Stimulated activated CD4-positive, alpha-beta T cell treated with anti-CD3 and anti-CD28 coated beads, Interleukin-15, amount 100 ng/mL, for 1 hour (primary cell): ENCODE measurements at places on chromosomes 13 and 19.
A peak's percentile ranks its signal among the peaks of the same experiment; 100 is the strongest.

DNA sequence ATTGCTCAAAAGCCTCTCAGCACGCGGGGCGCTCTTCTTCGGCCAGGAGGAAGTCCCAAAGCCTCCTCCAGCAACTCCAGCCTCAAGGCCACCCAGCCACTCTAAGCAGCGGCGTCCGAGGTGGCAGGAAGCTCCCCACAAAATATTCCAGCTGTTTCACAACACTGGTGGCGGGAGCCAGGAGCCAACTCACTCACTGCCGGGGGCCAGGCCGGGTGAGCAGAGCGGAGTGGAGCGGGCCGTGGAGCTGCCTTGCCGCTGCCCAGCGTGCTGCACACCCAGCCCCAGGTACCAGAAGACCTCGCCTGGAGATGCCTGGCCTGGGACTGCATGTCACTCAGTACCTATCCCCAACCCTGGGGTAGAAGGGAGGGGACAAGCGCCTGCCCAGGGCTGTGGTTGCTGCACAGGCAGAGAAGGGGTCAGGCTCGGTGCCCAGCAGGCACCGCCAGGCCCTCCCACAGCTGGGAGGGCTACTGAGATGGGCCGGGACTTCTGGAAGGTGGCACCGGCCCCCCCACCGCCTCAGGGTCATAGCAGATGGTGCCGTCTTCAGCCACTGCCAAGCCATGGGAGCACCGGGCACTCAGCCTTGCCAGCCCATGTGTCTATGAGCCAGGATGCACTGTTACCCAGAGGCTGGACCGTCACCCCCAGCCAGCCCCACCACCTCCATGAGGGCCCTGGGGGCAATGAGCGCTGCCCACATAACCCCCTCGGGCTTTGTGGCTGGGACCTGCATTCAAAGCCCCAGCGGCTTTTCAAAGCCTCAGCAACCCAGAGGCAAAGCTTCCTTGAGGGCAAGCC lies 59.2 kb downstream of the MLLT1 start:
- no peak for DNase-seq

- DNase-seq = no peak
Measured at GRCh38 chr19:35727053-35727955, 9.5 kb downstream of the KMT2B start.

- no peak for DNase-seq
Measured at GRCh38 chr19:3617463-3617862, 9.1 kb downstream of the CACTIN start.

DNA sequence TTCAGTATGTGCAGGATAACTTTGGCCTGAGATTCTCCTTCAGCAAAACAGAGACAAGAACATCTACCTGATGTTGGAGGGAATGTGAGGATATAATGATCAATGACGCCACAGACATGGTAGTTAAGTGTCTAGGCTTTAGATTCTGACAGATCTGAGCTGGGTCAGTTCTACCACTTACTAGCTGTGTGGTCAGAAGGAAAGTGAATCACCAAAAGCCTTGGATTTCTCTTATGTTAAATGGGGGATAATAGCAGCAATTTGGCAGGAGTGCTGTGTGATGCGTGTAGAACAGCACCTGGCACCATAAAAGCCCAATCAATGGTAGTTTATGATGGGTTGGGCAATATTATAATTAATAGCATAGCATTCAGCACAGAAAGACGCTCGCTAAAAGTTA lies 41.7 kb downstream of the RXFP2 start:
- DNase-seq = no peak

DNA sequence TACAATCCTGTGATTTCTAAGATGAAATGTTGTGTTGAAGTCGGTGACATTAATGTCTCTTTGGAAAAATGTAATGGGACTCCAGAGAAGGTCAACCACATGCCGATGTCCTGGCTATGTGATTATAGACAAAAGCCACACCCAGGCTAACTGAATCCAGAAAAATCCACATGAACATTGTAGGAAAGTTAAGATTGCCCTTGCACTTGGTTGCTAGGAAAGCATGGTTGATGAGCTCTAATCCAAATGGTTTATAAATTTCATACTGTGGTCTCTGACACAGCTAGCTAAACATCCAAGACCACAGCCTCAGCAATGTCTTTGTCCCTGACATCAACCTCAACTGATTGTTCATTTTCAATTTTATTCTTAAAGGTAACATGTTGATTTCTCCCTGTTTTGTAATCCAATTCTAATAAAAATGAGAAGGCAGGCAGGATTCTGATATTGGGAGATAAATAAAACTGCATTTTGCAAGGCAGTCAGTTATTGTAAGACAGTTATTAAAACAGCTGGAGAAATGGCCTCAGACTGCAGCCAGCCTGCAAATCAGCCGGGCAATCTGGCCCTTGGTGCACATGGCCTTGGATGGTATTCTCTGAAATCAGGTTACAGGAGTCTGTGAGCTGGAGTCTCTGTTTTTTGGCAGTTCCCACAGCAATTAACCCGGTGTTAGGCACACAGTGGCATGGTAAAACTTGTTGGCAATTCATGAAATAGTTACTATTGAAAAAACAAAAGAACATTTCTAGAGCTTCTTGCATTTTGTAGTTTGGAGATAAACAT lies 93.9 kb downstream of the STARD13 start:
- DNase-seq = no peak

DNA sequence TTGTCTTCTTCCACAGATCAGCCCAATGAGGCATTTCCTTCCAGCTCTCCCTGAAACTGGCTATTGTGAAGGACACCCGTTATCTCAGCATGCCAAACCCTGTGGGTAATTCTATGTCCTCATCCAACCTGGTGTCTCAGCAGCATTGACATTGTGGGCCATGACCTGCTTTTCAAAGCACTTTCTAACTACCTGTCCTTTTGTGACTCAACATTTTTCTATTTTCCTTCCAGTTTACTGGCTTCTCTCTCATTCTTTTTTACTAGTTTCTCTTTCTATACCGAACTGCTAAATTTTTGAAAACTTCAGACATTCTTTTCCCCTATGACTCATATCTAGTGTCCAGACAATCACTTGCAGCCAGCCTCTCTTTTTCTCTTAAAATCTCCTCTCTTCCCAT lies 136.4 kb upstream of the HTR2A start:
- DNase-seq = no peak

GRCh38 chr13:98930151-98930591 lies 47.7 kb downstream of the DOCK9 start:
- DNase-seq = no peak

DNA sequence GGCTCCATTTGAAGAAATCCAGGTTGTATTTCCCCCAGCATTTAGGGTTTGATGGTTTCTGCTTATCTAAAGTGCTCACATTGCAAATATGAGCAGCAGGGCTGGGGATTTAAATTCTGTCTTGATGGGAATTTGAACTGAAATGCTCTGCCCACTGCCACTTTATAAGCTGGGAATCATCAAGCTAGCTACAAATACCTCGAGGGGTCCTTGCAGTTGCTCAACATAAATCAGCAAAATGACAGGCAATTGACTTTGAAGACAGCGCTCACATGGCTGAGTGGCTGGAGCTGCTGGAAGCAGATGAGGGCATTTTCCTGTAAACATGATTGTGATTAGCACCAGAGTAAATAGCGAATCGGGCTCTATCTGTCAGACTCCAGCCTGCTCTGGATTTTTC lies 39.4 kb upstream of the MEDAG start:
- no peak for DNase-seq

DNA sequence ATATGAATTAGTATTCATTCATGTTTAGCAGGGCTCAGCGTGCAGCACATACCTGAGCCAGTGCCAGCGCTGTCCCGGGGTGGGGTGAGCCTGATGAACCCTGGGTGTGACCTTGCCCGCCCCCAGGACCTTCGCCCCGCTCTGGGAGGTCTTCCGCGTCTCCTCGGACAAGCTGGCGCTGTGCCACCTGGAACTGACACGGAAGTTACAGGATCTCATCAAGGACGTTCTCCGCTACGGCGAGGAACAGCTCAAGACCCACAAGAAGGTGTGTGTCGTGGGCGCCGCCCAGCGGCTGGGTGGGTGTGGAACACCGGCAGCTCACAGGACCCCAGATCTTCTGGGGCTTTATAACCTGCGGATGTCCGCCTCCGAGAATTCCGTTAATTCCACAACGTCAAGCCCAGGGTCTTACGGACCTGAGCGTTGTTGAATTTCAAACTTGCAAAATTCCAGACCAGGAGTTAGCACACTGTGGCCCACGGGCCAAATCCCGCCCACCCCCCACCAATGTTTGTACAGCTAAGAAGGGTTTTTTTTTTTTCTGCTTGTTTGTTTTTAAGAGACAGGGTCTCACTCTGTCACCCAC lies 15.4 kb downstream of the FCHO1 start:
- DNase-seq = no peak

DNA sequence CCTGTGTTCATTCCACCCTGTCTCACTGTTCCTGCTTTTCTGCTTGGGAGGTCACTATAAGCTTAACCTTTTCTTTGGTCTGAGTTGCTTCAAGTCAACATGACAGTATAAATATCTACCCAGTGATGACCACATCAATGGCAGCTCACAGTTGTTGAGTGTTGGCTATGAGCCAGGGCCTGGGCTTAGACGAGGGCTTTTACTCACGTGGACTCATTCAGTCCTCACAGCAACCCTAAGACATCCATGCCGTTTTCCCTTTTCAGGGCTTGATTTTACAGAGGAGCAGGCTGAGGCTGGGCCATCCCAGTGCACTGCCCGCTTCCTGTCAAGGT lies 10.2 kb upstream of the CCDC97 start:
- no peak for DNase-seq

DNA sequence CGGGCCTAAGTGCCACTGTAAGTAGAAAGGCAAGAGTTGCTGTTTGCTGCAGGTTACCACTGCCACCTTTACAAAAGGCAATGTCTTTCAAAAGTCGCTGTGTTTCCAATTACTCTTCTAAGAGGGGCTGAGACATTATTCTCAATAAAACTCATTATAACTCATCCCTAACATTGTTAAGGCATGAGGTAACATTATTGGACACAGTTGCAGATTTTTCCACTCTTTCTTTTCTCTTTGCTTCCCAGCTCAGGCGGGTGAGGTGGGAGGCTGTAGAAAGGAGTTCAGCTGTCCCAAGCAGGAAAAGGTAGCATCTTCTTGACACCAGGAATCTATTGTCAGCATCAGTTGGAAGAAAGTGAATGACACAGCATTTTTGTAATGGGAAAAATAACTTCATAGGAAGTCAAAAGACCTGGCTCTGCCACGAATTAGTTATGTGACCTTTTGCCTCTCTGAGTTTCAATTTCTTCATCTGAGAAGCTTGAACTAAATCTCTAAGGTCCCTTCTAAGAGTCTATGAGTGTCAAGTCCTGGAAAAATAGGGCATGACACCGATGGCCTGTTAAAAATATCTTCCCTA lies 2.1 kb upstream of the UBL3 start:
- no peak for DNase-seq

- DNase-seq = no peak
Measured at GRCh38 chr13:29955137-29955650, 104.8 kb upstream of the UBL3 start.

DNA sequence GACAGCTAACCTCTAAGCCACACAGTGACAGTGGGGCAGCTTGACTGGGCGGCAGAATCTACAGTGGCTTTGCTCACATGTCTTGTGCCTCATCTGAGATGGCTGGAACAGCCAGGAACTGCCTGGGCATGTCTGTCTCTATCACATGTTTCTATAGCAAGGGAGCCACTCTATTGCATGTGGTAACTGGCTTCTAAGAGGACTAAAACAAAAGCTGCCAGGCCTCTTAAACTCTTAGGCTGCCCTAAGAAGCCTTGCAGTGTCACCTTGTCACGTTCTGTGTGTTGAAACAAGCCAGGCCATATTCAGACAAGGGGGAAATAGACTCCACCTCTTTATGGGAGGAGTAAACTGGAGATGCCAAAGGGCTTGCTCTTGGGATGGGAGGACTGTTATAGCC lies 122.9 kb upstream of the MAB21L1 start:
- DNase-seq = no peak

DNA sequence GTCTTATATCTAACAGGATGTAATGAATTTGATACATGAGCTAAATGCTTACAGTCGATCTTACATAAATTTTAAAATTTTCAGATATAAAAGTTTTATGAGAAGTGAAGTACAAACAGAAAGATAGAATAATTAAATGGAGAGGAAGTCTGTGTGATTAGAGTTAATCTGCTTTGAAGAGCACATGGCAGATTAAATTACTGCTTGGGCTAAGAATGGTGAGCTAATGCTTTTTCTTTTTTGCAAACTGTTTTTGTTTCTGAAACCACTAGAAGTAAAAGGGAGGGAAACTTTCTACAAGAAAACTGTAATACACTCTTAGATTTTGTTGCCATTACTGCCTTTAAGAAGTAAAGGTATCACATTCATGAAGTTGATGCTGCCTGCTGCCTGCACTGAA lies 96.3 kb upstream of the SPRY2 start:
- DNase-seq = no peak

DNA sequence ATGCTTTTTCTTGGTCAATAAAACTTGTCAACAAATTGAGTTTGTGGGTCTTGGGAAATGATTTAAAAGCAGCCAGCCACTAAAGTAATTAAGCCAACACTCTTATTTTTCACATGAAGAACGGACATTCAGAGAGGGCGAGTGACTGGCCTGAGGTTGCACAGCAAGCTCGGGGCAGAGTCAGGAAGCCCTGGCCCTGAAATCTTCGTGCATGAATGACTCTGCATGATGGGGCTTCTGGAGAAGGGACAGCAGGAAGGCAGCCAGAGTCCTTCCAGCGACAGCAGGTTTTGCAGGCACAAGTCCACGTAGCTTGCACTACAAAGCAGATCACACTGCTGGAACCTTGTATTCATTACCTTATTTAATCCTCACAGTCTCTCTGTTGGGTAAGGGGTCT lies 232.5 kb downstream of the ZNF536 start:
- no peak for DNase-seq

DNA sequence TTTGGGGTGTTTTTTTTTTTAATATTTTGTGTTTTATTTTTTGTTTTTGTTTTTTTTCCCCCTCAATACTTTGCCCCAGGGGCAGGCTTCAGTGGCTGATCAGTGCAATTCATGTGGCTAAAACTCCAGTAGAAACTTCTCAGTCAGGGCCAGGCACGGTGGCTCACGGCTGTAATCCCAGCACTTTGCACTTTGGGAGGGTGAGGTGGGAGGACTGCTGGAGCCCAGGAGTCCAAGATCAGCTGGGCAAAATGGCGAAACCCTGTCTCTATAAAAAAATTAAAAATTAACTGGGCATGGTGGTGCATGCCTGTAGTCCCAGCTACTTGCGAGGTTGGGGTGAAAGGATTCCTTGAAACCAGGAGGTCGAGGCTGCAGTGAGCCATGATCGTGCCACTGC lies 17.4 kb upstream of the ATP8A2 start:
- no peak for DNase-seq

- DNase-seq = no peak
Measured at GRCh38 chr13:46124967-46125933, 20.4 kb upstream of the CPB2 start.

- no peak for DNase-seq
Measured at GRCh38 chr19:13066933-13067807, 35.5 kb downstream of the LYL1 start.

- peak; percentile 3 for DNase-seq
Measured at GRCh38 chr13:100721885-100722512, 47.4 kb upstream of the TMTC4 start.
